ENCODE measurements at places on chromosomes 13 and 19.

- no peak for DNase-seq
These were observed at the start of the genes ARMC6 and SUGP2 for GRCh38 chr19:19033426-19034203. ARMC6 (plus strand) TSS chr19:19033603; CDS start chr19:19034210, 607 bp downstream. SUGP2 (minus strand) TSS chr19:19033517; CDS start chr19:19031071, 2,446 bp downstream.

- no peak for DNase-seq
These were observed 747 bp upstream of the CACTIN start for GRCh38 chr19:3627351-3627723.

DNA sequence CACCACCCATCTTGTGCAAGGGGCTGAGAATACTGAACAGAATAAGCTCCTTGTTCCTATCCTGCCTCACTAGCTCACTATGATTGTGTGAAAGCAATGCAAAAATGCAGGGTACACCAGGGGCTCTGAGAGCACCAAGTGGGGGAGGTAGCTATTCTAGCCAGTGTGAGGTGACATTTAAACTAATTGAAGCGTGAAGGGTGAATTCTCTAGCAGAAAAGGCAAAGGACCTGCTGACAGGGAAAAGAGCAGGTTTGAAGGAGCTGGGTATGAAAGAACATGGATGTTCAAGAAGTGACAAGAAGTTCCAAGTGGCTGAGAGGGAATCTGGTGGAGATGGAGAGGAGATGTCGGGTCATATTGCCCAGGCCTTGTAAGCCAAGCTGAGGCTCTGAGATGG lies 64.2 kb downstream of the SIAH3 start:
- no peak for DNase-seq

GRCh38 chr19:21856773-21857514 lies 21.0 kb upstream of the ZNF43 start:
- no peak for DNase-seq

DNA sequence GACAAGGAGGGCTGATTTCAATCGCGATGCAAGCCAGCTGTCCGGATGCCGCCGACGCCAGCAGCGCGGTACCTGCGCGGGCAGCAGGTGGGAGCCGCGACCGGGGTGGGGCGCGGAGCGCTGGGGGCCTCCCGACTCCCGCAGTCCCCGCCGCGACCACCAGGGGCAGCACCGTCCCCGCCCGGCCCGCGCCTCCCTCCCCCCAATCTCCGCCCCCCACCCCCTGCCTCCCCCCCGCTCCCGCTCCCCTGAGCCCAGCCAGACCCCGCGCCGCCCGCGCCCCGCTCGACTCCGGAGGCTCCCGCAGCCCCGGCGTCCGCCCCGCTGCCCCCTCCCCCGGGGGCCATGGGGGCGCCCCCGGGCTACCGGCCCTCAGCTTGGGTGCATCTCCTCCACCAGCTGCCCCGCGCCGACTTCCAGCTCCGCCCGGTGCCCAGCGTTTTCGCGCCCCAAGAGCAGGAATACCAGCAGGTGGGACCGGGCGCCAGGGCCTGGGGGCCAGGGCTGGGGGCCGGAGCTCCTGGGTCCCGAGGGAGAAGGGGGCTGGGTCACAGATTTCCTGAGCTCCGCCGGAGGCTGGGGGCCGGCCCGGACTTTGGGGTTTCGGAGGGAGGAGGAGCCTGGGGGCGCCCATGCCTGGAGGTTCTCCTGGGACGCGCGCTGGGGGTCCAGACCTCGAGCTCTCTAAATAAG lies at the start of gene TTYH1:
TSS of gene TTYH1 (plus strand) at position 257 of the 693 bp plus-strand sequence. CDS start at position 346, 89 bp downstream.
- no peak for DNase-seq

GRCh38 chr19:11179716-11180297 lies 17.5 kb downstream of the KANK2 start:
- no peak for DNase-seq

DNA sequence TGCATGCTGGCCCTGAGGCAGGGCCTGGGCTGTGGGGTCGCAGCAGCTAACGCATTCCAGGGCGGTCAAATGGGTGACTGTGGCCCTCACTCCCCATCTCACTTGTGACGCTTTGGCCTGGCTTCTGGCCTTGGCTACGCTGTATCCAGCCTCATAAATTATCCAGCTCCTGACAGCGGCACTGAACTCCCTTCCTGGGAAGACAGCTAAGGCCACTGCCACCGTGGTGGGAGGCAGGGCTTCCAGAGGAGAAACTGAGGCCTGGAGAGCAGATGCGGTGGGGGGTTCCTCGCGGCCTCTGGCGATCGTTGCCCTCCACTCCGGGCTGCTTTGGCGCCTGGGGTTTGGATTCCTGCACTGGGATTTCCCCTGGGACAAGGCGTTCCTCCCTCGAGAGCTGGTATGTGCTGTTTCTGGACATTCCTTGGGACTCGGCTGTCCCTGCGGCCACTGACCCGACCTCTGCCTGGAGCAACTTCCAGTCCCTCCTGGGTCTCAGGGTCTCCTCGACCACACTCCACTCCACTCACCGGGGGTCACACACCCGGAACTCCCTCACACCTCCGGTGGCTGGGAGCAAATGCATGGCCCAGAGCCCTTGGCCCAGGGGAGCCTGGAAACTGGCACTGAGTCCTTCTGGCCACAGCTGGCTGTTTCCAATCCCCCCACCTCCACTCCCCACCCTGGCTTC lies 3.4 kb downstream of the TBXA2R start:
- no peak for DNase-seq

DNA sequence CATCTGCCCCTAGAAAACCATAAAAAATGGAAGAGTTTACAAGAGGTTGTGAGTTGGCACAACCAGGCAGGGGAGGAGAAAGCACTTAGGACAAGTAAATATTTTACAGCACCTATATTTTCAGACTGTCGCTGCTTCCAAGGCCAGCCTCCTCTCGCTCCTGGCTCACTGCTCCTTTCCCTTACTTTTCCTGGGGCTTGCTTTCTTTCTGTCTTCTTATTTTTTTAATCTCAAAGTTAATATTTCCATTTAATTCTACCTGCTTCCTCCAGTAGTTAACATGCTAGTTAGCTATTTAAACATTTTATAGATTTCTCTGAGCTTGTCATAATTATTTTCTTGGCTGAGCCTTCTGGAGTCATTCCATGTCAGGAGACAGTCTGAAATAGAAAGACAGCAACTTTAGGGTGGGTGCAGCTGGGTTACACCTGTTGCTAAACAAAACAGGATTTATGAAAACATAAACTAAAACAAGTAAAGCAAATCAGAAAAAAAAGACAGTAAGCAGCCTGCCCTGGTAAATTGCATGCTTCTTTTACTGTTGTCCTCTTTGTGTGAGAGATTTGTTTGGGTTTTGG lies 330.1 kb downstream of the DLEU7 start:
- DNase-seq, result no peak

- DNase-seq, result peak; percentile 73
These were observed 40.8 kb upstream of the TPP2 start for GRCh38 chr13:102555914-102556553.

- DNase-seq, result no peak
These were observed 330.3 kb upstream of the MIR17HG start for GRCh38 chr13:91017031-91017668.

Data from NCI-H187 treated with DMSO at 0.1 percent for 48 hours (cell line).